ENCODE measurements at places on chromosomes 7 and 10.

- DNase-seq, result peak; percentile 46
These were observed 207.6 kb upstream of the KLF14 start for GRCh38 chr7:130941322-130942210.

DNA sequence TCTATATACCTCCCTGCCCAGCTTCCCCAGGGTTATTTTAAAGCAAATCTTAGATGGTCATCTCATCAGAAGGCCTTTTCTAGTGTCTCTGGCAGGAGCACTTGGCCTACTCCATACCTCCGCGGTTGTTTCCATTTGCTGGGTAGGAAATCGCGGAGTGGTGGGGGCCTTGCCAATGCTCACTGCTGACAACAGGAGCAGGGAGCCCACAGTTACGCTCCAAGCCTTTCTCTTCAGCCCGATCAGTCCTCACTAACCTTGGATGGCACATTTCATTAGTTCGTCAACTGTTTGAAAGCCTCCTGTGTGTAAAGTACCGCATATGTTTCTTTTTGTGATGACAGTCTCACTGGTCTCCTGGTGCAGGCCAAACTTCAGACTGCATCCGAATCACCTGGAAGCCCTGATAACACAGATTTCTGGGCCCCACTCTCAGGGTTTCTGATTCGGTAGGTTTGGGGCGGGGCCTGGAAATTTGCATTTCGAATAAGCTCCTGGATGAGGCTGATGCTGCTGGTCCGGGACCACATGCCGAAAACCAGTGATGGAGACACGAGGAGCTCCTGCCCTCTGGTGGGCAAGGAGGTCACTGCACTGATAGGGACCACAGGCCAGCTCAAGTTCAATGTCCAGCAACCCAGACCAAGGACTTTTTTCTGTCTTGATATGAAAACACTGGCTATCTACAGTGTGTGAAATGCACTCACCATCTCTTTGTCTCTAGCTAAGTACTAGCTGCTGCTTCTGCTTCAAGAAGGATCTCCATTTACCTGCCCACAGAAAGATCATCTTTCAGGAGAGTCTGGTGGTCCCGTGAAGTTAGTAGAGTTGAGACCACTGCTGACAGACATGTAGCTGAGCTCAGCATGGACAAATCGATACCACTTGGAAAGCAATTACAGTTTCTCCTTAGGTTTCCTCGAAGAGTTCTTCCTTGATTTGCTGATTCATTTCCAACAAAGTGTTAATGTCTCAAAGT is 14.0 kb downstream of the LRGUK start:
- peak; percentile 48 for DNase-seq

DNA sequence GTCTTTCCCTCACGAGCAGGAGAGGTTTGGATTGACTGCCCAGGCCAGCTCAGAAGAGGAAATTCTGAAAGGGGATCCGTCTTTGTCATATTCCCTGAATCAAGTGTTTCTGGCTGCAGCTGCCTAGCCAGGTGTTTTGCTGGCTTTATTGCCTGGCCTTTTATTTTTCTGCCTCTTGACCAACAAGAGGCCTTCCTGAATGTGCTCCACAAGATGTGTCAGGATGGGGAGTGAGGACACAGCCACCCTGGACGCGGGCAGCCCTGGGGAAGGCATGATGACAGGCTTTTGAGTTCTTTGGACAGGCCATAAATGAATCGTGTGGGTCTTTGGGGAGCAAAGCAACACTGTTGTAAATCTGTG is 163.6 kb downstream of the CAMK1D start:
- peak; percentile 39 for DNase-seq

GRCh38 chr7:116161728-116162127 is 48.6 kb upstream of the TES start:
- DNase-seq, result no peak

DNA sequence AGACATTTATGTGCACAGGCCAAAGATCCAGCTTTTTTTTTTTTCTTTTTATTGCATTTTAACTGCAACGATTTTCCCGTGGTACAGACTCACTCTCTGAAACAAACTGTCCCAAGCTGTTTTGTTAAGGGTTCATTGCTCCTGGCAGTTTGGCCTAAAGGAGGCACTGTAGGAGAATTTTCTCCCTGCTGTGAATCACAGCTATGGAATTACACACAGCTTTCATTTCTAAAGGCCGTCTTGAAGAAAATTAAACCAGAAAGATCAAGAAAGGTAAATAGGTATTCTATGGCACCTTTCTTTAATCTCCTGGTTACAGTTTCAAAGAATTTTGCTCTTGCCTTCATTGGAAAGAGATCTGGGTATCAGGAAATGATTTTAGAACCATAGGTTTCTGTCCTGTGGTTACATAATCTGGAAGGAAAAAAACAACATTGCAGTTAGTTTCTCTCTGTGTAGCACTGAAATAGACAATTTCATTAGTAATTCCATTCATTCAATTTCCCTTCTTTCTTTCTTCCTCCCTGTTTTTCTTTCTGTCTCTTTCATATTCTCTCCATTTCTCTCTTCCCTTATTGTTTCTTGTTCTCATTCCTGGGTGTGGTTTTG is 51.2 kb downstream of the PDK4 start:
- peak; percentile 27 for DNase-seq

GRCh38 chr7:73437091-73437490 is 3.5 kb downstream of the FZD9 start:
- DNase-seq, result no peak

DNA sequence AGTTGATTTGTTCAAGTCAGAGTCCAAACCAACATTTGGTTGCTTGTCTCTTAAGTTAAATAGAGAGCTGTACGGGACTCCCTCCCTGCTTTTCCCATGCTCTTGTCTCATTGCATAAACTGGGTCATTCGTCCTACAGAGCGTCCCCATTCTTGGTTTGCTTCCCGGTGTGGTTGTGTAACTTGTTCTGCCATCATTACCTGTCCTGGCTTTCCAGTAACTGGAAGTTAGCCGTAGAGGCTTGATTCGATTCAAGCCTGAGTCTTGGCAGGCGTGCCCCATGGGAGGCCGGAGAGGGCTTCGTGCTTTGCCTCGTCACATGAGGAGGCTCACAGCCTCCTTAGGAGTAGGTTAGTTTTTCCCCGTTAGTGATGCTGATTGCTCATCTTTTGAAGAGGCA is 40.2 kb downstream of the FBH1 start:
- no peak for DNase-seq

- no peak for DNase-seq
These were observed 3.5 kb downstream of the ANTXRL start for GRCh38 chr10:46290101-46290886.

GRCh38 chr10:18797286-18797685 is 138.1 kb downstream of the ARL5B start:
- DNase-seq, result no peak

- no peak for DNase-seq
These were observed 135.5 kb downstream of the TMEM26 start for GRCh38 chr10:61317706-61318105.

GRCh38 chr10:49518982-49519578 is 19.8 kb downstream of the ERCC6 start:
- no peak for DNase-seq

GRCh38 chr7:65892161-65892560 is 19.3 kb downstream of the VKORC1L1 start:
- no peak for DNase-seq

GRCh38 chr7:151824373-151824933 is 52.5 kb downstream of the PRKAG2 start:
- no peak for DNase-seq

GRCh38 chr10:112182784-112183328 is 709 bp downstream of the GPAM start:
- no peak for DNase-seq

DNA sequence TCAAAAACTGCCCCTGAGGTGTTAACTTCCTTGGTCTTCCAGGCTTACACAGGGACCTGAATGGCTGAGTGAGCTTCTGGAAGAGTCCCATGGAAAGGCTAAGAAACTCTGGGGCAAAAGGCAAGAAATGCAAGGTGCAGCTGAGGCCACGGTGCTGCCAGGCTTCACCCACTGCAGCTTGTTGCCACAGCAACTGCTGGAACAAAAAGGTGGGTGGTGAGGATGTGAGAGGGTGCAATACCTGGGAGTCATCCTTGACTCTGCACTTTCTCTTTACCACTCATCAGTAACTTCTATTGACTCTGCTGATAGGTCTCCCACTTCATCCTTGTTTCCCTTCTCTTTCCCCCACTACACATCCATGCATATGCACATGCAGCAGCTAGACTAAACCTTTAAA is 258.6 kb downstream of the BMPER start:
- DNase-seq, result no peak

DNA sequence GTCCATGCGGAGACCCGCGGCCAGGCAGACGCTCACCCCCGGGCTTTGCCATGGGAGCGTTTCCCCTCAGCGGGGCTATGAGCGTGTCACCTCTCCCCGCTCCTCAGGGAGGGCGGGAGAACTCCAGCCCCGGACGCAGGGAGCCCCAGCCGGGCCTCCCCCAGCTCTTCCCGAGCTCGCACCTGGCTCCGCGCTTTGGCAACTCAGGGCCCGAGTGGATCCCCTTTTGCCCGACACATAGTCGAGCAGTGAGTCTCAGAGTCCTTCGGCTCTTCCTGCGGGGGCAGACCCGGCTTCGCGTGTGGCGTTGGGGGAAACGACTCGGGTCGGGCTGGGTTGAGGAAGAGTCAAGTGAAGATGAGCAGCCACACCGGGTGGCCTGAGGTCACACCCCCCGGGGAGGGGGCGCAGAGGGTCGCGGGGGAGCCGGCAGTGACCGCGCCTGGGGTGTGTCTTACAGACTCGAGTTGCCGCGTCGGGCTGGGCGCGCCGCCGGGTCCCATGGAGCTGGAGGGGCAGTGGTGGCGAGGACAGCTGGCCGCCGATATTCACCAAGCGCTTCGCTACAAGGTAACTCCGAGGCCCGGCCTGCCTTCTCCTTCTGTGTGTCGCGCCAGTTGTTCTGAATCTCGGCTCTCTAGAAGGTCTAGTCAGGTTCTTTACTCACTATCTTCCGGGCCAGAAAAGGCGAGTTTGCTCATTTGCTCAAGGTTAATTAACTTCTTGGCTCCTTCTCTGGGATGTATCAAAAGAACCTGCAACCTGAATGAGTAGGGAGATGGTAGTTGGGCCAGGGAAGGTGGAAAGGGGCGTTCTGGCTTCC is 721 bp downstream of the CCNJ start:
- DNase-seq, result no peak

DNA sequence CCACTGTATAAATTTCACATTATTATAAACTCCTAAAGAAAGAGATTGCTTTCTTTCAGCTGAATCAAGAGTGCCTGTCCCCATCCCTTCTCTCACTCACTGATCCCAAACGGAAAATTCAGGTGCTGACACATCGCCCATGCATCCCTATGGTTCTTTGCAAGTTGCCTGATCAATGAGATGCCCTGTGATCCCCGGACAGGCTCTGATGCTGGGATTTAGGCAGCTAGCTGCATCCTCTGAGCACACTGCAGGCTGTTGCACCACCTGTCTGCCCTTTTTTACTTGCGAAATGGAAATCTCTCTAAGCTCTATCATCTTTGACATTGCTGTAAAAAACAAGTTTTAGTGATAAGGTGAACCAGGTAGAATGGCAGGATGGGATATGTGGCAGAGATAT is 456.5 kb downstream of the GATA3 start:
- DNase-seq, result no peak

DNA sequence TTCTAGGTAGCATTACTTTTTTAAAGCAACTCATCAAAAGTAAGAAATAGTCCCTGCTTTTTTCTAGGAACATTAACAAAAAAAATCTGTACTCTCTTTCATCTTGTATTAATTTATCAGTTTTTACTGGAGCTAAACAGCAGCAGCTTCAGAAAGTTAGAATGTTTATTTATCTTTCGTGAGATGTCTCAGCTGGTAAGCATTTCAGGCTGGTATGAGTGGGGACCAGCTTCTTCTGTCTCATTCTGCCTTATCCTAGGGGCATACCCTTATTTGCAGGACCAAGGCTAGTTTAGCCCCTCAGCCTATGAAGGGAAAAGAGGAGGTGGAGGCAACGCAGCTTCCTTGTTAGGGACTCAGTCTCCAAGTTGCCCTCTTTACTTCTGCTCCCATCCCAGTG is 35.1 kb downstream of the LANCL2 start:
- DNase-seq, result no peak

DNA sequence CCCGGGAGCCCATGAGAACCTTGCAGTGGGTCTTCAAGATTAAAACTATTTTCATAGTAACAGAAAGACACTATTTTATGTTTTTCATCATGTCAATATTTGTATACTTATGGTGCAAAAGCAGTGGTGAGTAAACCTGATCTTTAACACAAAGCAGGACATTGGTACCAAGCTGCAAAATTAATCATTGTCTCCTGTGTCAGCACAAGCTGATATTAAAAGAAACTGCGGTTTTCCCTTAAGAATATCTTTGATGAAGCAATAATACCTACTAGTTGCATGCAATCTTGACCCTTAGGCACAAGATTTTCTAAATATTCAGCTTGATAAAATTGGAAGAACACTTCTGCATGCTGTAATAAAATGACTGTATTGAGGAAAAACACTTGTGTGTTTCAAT is 121.7 kb downstream of the MDFIC start:
- no peak for DNase-seq

DNA sequence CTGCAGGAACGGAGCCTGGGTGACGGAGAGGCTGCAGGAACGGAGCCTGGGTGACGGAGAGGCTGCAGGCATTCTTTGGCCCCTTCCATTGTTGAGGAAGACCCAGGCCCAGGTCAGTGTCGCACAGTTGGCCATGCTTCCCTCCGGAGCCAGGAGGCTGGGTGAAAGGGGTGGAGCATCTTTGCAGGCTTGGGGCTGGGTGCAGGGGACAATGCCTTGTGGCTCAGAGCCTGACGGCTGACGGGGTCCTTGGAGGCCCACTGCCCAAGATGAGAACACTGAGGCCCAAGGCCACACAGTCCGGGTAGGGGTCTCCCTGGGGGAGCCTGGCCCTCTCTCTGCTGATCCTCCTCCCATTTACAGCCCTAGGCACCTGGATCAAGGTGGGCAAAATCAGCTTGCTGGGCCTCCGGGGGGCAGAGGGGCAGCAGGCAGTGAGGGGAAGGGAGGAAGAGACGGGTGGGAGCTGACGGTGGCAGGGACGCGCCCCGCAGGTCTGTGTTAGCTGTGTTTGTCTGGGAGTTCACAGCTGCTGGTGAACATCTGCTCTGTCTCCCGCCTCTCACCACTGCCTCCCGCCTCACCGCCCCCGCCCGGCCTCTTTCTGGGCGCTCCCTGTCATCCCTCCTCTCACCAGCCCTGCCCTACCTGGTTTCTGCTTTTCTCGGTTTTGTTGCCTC is 30.6 kb upstream of the PCBD1 start:
- no peak for DNase-seq

DNA sequence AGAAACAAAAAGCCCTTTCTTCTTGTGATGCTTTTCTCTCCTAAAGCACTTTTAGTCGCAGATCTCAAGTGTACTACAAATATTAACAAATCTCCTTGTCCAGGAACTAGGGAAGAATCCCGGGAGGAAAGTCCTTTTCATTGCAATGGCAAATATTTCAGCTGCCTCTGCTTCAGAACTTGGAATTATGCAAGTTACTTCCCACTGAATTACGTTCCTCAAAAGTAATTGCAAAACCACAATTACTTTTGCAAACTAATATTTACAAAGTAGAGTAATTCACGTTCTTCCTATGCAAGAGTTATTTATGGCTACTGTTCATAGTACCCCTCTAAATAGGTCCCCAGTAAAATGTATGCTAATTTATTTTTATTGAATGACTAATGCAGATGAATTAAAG is 14.5 kb downstream of the PRKCQ start:
- no peak for DNase-seq

GRCh38 chr10:67587771-67588170 is 108.2 kb downstream of the CTNNA3 start:
- DNase-seq, result no peak
